ENCODE measurements at places on chromosomes 12 and 14. TPM values are rescaled to one million over a fixed set of nuclear protein-coding genes. Genes with fewer than 3 reads are reported as not detected.

The ADAM21 gene
- 0.34 TPM for total RNA-seq

The AICDA gene
- not detected for total RNA-seq

The YBX3 gene
- total RNA-seq = 266 TPM

The CPM gene
- 7.2 TPM for total RNA-seq

The BCL11B gene
- not detected for total RNA-seq

The GLT8D2 gene
- total RNA-seq = 79.5 TPM

The PPM1H gene
- total RNA-seq = 2.7 TPM

The TEX52 gene
- total RNA-seq = not detected

The DACT1 gene
- total RNA-seq = 6.2 TPM

The C14orf180 gene
- not detected for total RNA-seq

The LRCOL1 gene
- not detected for total RNA-seq

The NFATC4 gene
- 54.5 TPM for total RNA-seq

The KRT77 gene
- not detected for total RNA-seq

The CMA1 gene
- not detected for total RNA-seq

The GPD1 gene
- 11.3 TPM for total RNA-seq

The SERPINA12 gene
- not detected for total RNA-seq

The SGPP1 gene
- total RNA-seq = 20.4 TPM

The E2F7 gene
- 0.44 TPM for total RNA-seq

The GZMB gene
- not detected for total RNA-seq

The HPD gene
- total RNA-seq = 20.1 TPM

The USP44 gene
- total RNA-seq = under 0.01 TPM

The TMTC1 gene
- total RNA-seq = 65.7 TPM

The C12orf56 gene
- not detected for total RNA-seq

The PXMP2 gene
- 17.2 TPM for total RNA-seq

The SPX gene
- total RNA-seq = 1.9 TPM
